Stimulated activated CD8-positive, alpha-beta memory T cell treated with anti-CD3 and anti-CD28 coated beads, Interleukin-4, amount 100 ng/mL, for 1 hour (primary cell): ENCODE measurements at places on chromosomes 11 and 22.

GRCh38 chr22:30290342-30291057 is 1.2 kb upstream of the CASTOR1 start:
- no peak for DNase-seq

DNA sequence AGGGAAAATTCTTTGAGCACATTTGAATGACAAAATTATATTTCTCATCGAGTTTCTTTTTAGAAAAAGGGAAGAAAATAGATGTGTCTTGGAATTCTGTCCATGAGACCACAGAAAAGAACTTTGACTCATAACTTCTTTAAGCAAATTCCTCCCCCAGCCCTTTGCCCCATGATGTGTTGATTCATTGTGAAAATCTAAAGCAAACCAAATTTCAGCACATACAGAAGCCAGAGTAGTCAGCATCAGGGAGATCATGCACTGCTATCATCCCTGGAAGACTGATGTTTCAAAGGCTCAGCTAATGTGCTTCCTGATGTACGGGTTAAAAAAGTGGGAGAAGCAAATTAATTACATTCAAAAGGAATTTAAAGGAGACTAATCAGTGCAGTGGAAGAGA is 159.7 kb downstream of the FAT3 start:
- DNase-seq: no peak

DNA sequence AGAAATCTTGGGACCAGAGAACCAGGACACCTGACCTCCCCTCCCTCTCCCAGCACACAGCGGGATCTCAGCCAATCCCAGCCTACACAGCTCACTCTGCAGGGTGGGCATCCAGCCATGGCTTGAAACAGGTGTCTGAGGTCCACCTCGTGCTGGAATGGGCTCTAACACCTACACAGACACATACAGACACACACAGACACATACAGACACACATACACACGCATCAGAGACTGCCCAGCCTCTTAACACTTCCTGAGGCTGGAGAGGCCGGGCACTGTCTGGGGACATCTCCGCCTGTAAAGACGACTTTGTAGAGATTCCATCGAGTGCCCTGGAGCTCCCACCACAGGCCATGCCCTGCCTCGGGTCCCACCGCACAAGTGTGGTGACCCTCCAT is 36.7 kb downstream of the CAPN1 start:
- DNase-seq: no peak

- no peak for DNase-seq
Observed at GRCh38 chr11:110513846-110514437, 84.2 kb downstream of the FDX1 start.

DNA sequence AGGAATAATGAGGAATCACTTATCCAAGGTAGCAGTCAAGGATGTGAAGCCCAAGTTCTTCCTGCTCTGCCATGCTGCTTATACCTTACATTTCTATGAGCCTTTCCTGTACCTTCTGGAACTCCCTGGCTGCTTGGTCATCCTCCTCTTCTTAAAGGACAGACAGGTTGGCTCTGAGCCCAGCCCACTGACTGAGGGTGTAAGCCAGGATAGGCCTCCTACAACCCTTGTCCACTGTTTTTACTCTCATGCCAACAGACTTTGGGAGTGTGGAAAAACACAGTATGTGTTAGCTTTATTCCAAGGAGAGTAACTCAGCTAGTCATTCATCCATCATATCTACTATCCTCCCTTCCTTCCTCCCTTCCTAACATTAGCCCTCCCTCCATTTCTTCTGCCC is 47.5 kb downstream of the IRAG1 start:
- no peak for DNase-seq

DNA sequence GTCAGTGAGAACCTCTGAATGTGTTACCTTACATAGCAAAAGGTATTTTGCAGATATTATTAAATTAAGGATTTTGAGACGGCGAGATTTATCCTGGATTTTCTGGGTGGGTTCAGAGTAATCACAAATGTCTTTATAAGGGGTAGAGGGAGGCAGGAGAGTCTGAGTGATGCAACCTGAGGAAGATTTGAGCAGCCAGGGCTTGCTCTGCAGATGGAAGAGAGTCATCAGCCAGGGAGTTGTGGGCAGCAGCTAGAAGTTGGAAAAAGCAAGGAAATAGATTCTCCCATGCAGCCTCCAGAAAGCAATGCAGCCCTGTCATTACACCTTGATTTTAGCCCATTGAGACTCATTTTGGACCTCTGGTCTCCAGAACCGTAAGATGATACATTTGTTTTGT is 4.1 kb upstream of the WDR74 start:
- DNase-seq: no peak

DNA sequence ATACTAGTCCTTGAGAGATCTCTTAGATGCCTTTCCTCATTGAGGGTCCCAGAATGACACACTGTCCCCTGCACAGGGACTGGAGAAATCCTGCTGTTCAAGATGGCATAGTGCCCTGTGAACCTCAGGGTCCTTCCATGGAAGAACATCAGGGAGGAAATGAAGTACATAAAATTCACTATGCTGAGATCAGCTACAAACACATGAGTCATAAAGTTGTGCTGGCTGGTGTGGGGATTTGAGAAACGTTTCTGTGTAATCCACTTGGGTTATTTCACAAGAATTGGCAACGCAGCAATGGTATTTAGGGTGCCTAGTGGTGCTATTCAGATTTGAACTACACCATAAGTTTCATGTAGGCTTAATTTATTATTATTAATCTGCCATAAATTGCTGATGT is 174.4 kb downstream of the MAML2 start:
- DNase-seq: no peak

DNA sequence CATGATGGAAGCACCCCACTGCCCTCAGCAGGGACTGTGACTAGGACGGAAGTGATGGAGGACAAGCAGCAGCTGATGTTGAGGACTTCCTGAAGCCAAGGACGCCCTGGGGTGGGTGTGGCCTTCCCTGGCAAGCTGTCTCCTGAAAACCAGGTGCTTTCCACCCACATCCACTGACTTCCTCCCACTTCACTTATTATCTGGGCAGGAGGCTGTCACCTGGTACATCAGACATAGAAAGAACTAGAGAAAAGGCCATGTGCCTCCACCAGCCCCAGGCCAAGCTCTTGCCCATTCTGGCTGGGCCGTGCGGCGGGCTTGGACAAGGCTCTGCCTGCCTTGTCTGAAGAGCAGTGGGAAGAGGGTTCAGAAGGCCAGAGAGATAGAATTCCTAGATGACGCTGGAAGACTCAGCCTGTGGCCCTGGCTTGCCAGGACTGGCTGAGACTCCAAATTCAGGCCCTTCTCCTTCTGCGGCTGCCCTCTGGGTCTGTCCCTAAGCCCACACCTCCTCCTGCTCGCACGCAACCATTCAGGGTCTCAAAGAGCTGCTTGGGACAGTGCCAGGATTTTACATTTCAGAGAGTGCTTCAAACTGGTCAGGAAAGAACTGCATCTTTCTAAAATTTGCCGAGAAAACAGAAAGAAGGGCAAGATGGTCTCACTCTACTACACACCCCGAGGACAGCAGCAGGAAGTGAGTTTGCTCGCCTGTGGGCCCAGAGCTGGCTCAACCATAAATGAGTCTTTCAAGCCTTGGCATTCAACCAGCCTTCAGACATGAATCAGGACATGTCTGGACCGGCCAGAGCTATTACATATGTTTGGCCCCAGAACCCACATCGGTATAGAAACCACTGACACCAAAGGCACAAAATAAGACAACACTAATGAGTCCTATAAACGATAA is 13.3 kb downstream of the ARHGAP1 start:
- no peak for DNase-seq

DNA sequence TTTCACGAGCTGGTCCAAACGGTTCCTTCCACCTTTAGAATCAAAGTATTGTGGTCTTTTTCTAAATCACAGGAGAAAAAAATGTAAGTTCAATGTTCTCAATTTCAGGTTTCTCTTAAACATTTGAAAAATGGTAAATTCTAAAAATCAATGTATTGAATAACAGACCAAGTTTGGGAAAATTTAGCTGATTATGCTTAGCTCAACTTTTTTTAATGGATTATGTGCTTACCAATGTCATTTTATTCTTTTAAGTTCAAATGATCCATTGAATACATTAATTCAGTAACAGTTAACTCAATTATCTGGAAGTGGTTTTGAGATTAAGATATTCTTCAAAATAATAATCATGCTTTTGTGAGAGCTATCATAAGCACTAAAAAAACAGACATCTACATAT is 5.1 kb downstream of the PRDM10 start:
- DNase-seq: no peak

- no peak for DNase-seq
Observed at GRCh38 chr11:27886857-27887256, 186.6 kb upstream of the BDNF start.

GRCh38 chr11:94746721-94747120 is 21.4 kb upstream of the AMOTL1 start:
- DNase-seq: no peak

- DNase-seq: no peak
Observed at GRCh38 chr22:33247758-33248157, 189.6 kb upstream of the SYN3 start.

GRCh38 chr22:34946339-34946985 is 119.5 kb upstream of the ISX start:
- no peak for DNase-seq

GRCh38 chr11:113201054-113201818 is 113.1 kb upstream of the TTC12 start:
- DNase-seq: no peak

DNA sequence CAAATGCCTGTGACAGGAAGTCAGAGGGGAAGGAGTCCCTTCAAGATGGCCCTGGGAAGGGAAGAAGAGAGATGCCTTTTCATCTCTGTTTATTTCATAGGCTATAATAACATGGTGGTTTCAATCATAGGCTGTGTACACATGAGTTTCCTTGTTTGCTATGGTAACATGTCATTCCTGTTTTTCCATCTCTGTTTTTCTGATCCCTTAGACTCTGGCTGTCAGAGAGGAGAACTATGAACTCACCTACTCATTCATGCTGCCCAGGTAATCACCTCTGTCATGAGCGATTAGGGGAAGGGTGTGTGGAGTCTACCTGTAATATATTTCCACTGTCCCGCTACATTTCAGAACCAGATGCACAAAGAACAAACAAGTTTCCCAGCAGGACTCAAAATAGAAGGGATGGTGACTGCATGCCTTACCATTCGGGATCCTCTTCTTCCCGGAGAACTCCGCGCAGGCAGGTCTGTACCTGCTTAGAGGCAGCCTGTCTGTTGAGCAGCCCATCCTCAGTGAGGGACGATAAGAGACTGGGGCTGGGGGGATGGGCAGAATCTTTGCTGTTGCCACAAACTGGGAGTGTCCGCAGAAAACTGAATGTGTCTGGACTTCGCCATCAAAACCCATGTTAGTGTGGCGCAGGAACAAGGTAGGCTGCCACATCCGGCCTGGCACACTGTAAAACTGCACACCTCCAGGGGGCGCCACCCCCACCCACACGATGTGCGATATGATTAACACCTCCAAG is 7.1 kb upstream of the PEX26 start:
- DNase-seq: no peak

GRCh38 chr11:21494946-21495345 is 697.9 kb upstream of the ANO5 start:
- no peak for DNase-seq
